RPMI8226 (cell line): ENCODE measurements at places on chromosomes 12 and 14.

- DNase-seq, result no peak
These were observed 20.1 kb downstream of the TPCN1 start for GRCh38 chr12:113241191-113242025.

DNA sequence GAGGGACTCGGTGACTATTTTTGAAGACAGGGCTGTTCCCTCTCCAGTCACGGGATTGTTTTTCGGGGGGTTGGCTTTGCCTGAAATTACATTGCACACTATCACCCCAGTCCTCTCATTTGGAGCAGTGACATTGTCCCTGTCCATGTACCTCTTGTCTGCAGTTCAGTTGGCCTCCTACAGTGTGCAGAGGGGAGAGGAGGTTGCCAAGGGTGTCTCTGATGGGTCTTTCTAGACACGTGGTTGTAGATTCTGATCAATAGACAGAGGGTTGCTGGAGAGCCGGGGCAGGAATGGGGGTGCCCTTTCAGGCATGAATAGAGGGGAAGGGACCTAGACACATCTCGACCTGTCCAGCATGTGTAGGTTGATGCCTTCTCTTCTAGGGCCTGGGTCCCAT is 1.2 kb downstream of the TMEM120B start:
- no peak for DNase-seq

- no peak for DNase-seq
These were observed 5.1 kb downstream of the CACNA1C start for GRCh38 chr12:2057795-2058408.

DNA sequence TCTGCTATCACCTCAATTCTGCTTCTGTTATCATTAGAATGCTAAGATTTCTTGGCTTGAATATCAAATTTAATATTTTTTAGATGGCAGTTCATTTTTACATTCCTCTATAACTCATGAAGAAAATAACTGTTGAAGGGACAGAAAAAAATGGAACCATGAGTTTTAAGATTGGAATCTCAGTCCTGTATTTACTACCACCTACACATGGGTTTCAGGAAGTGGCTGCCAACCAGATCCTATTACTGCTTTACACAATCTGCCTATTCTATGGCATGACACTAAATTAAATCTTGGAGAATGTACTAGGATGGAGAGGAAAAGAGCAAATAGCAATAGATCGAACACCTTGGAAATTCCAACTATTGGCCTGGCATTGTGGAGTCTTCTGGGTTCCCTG is 140.8 kb downstream of the DUSP6 start:
- DNase-seq, result no peak

GRCh38 chr12:131598717-131599116 is 112.2 kb upstream of the SFSWAP start:
- DNase-seq, result no peak

GRCh38 chr12:118618695-118619094 is 242.3 kb downstream of the SUDS3 start:
- no peak for DNase-seq

DNA sequence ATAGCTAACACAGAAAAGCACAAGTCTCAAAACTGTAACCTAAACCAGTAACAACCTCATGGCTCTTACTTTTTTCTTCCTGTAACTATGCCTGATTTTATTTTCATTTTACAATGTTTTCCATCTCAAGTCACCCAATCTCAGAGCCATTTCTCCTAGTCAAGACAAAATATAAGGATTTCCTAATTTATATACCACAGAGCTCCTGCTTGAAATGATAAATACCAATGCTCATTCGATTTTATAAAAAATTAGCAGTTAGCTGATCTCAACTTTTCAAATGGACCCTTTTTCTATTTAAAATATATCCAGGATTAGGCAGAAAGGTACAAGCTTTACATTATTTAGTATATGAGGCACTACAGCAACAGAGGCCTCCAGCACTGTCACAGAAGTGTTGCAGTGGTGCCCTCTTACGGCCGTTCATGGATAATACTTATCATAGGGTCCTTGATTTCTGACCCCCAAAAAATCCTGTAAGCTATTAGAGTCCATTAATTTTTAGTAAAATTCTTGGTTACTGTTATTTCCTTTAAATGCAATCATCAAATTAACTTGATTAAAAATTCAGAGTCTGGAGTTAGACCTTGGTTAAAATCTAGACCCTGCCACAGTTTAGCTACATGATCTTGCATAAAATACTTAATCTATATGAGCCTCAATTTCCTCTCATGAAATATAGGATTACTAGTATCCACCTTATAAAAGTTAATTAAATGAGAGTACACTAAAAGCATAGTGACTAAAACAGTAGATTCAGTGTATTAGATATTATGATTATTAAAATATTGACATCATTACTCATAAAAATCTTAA is 68.3 kb downstream of the SEC23A start:
- DNase-seq, result no peak

DNA sequence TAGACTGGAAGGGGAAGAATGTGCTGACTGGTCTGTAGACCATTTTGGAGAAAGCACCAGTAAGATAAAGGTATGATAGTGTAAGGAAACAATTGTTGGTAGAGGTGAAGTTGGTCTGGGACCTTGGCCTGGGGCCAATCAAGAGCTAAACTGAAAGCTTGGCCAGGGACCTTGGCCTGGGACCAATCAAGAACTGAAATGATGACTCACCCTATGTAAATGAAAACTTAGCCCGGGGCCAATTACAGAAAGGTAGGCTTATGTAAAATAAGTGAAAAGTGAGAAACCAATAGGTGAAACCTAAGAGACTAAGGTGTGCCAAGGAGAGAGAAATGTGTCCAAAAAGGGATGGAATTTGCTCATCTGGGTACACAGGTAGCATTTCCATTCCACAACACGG is 776.0 kb downstream of the C12orf50 start:
- peak; percentile 48 for DNase-seq

DNA sequence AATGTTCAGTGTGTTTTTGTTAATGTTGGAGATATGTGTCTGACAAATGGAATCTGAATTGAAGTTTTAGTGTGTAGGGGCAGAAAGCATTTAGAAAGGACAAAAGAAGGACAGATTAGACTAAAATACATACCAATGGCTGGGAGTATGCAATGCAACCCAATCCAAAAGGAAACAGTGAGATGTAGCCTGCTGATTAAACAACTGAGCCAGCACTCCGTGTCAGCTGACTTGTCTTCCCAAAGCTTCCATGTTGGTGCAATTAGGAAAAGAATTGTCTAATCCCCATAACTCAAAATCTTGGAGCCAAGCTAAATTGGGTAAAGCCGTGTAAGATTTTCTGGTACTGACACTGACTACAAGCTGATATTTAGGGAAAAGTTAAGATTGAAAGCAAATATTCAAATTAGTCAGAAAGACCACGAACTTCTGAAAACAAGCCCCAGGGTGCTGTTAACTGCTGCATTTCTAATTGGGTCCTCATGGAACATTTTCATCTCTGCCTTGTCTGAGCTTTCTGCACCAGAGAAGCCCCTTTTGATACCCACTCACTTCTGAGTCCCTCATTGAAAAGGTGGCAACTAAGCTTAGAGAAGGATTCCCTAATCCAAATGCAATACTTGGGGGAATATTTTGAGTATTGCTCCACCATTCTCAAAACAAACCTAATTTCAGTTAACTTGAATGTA is 109.1 kb downstream of the DAD1 start:
- DNase-seq, result no peak

GRCh38 chr12:10191865-10192264 is 13.0 kb downstream of the TMEM52B start:
- no peak for DNase-seq

GRCh38 chr12:110353211-110353965 is 50.1 kb downstream of the ANAPC7 start:
- DNase-seq, result no peak

GRCh38 chr12:58882826-58883225 is 37.5 kb downstream of the LRIG3 start:
- DNase-seq, result no peak

GRCh38 chr14:93959239-93960107 is 16.9 kb downstream of the ASB2 start:
- DNase-seq, result peak; percentile 93

DNA sequence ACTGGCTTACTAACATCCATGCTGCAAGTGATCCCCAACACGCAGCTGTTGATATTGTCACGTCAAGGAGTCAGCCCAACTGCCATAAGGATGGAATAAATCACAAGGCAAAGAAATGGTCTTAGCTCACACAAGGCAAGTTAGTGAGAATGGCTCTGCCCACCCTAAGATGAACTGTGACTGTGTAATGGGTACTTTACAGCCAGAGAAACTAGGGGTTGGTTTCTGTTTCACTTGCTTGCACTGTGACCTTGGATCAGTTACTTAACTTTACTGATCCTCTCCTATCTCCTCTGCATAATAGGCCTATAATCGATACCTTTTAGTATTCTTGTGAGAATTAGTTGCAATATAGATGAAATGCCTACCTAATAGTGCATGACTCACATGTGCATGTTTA is 52.2 kb upstream of the ANO2 start:
- DNase-seq, result no peak

DNA sequence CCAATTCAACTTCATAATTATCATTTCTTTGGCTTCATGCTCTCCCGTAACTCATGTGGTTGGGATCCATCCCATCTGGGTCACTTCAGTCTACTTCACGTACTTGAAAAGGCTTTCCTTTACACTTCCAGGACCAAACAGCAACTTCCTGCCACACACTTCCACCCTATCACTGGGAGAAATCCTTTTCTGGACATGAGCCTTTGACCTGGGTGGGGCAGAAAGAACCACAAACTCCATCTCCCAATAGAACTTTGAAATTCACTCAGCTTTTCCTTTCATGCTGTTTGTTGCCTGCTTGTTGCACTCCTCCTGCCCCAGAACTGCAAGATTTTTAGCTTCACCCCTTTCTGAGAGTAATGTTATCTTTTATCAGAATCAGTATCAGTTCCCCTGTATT is 18.4 kb upstream of the GALNT16 start:
- no peak for DNase-seq

GRCh38 chr12:45416126-45416525 is 200.2 kb downstream of the ANO6 start:
- DNase-seq, result no peak
